CD8-positive, alpha-beta memory T cell (primary cell): ENCODE measurements at places on chromosomes 6 and 20.
A peak's percentile ranks its signal among the peaks of the same experiment; 100 is the strongest.

- peak; percentile 54 for DNase-seq
Observed at GRCh38 chr6:34237722-34238584, 1.3 kb downstream of the HMGA1 start.

GRCh38 chr6:11575408-11576033 is 38.0 kb downstream of the TMEM170B start:
- peak; percentile 20 for DNase-seq

GRCh38 chr6:131107151-131107550 is 28.1 kb upstream of the AKAP7 start:
- DNase-seq, result no peak

DNA sequence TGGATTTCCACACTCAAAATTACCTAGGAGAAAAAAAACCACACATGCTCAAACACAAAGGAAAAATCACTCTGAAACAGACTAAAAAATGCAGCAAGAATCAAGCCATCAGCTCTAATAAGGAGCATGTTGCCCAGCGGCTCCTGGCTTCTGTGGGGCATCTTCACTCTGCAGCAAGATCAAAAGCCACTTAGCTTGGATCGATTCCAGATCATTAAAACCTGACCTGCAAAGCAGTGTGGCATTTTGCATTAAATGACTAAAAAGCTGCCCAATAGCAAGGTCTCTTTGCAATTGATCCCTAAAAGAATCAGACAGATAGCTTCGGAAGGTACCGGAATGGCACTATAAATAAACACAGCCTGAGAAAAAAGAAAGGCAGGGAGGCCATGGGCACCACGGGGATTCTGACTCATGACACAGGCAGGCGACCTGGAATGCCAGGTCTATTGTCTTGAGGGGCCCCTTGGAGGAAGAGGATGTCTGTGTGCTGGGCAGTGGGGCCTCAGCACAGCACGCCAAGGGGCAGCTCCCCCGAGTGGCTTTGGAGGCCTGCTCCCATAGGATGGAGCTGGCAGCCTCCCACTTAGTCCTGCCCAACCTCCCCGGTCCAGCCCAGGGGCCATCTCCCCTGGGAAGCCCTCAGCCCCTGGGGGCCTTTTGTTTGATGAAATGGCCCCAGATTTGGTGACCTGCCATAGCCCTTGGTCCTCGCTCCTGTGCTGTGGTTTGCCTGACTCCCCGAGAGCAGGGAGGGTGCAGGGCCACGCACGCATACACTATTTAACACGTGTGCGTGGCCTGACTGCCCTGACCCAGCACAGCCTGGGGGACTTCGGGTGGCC is 7.6 kb downstream of the LEMD2 start:
- no peak for DNase-seq

DNA sequence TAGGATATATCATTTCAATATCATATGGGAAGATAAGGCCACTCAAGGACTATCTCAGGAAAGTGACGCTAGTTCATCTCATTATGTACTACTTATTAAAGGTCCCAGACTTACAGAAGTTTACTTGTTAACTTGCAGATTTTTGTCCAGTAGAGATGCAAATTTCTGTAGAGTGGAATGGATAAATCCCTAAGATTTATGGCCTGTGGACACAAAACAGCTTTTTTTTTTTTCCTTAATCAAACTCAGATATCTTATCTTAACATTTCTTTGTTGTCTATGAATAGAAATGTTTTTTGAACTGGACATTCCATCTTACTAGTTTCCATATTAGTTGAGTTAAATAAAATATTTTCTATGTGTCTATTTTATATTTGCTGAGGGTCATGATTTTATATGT is 110.5 kb upstream of the MAP7 start:
- no peak for DNase-seq

- DNase-seq, result no peak
Observed at GRCh38 chr6:150325066-150325772, 43.6 kb upstream of the IYD start.

DNA sequence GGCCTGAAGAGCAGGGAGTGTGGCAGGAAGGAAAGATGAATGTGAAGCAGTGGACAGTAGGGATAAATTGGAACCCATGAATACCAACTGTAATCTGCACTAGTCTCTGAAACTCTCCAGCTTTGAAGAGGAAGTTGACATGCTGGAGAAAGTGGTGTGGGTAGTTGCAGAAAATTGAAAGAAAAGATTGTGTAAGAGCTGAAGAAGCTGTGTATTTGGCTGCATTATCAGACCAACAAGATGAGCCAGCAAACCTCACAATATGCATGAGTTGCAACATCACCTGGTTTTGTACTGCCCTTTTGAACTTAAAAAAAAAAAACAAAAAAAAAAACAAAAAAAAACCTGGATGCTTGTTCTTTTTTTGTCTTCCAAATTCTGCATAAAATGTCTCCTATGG is 921.9 kb upstream of the EYS start:
- DNase-seq, result no peak

DNA sequence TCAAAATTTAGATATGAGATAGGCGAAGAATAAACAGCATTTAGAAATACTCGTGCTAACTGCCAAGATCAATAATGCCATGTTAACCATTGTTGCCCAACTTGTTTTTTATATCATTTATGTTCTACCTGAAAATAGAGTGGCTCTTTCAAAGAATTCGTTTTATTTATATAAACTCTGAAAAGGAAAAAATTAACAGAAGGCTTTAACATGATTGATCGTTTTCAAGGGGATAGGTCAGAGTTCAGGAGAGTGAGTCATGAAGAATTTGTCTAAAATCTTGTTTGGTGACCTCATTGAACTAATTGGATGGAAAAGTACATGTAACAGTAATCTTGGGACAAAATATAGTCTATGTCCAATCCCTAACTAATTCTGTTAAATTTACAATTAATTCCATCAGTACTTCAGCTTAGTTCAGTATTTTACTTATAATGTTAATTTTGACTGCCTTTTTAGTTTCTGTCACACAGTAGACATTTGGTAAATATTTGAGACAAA is 11.1 kb upstream of the ELOVL2 start:
- DNase-seq, result no peak

GRCh38 chr6:146905181-146905704 is 299.0 kb upstream of the STXBP5 start:
- DNase-seq, result no peak

- no peak for DNase-seq
Observed at GRCh38 chr6:81772741-81773140, 20.3 kb upstream of the TENT5A start.

GRCh38 chr6:43628393-43629103 is 516 bp downstream of the GTPBP2 start:
- peak; percentile 48 for DNase-seq

DNA sequence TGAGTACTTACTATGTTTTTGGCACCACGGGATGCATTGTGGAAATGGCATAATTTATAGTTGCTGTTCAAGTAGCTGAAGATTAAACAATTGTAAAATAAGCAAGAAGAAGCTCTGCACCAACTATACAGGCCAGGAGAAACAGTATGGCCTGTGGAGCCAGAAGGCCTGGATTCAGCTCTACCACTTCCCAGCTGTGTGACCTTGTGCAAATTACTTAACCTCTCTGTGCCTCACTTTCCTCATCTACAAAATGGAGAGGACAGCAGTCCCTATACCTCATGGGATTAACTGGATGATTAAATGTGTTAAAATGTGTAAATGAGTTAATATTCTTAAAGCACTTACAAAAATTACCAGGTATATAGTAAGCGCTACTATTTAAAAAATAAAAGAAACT is 49.1 kb downstream of the CNKSR3 start:
- no peak for DNase-seq

DNA sequence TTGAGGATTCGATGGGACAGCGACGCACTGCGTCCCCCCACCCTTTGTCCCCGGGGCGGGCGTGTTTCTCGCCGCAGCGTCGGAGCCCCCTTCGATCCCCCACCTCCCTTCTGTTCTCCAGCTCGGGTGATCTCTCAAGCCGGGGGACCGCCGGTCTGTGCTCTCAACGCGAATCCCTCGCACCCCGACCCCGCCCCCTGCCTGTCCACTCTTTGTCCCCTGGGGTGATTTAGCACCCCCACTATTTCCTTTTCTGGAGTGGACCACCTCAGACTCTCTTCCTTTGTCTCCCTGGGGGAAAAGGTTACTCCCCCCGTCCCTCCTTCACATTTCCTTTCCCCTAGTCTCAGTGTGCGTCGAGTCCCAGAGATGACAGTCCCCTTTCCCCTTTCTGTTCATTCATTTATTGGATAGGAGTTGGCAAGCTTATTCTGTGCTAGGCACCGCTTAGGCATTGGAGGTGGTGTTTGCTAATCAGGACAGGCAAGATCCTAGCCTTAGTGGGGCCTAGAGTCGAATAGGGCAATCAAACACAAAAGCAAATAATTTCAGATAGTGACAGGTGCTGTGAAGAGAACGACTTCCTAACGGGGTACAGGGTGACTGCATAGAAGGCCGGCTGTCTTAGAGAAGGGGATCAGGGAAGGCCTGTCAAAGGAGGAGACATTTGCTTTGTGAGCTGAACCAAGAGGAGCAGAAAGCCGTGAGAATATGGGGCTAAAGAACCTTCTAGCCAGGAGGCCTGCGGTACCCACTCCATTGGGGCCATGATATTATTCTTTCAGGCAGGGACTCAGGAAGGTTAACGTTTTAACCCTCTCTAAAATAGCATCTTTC is 741 bp downstream of the PTPN1 start:
- no peak for DNase-seq

GRCh38 chr20:63134201-63134612 is 81.7 kb downstream of the YTHDF1 start:
- peak; percentile 47 for DNase-seq

DNA sequence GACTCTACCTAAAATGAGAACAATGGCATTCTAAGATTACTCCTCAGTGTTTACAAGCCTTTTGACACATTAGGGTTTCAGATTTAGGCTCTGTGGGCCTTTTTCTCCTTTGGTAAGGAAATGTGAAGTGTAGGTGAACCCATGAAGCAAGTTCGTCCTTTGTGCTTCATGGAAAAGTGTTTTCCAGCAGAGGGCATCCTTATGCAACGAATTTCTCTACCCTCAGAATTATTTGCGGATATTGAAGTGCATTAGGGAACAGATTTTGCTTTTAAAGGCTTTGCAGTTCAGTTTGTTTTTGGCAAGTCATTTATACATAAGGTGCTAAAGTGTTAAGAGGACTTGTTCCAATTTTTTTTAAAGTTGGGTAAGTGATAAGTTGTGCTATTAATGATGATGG is 55.7 kb upstream of the FERMT1 start:
- DNase-seq, result no peak

- no peak for DNase-seq
Observed at GRCh38 chr20:34873583-34874093, 982 bp upstream of the GGT7 start.

- no peak for DNase-seq
Observed at GRCh38 chr20:14406495-14406894, 69.1 kb upstream of the FLRT3 start.

GRCh38 chr6:134593442-134593841 is 275.5 kb upstream of the SGK1 start:
- DNase-seq, result no peak

GRCh38 chr6:7292596-7293255 is 20.3 kb downstream of the SSR1 start:
- DNase-seq, result no peak

DNA sequence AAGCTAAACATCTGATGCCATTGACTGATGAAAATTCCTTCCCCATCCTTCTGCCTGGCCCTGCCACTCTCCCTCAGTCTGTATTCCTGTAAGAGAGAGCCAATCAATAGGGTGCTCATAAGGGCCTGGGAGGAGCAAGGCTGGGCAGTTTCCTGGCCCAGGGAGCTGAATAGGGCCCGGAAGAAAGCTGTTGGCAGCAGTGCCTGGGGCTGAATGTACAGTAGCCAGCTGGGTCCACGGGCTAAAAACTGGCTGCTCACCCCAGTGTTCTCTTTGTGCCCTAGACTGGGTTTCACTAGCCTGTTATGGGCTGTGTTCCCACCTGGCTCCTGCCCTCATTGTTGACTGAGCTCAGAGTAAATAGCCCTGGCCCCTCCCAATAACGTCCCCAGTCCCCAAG is 1.7 kb upstream of the WFDC2 start:
- DNase-seq, result no peak

- DNase-seq, result no peak
Observed at GRCh38 chr6:747028-747427, 54.1 kb upstream of the EXOC2 start.

DNA sequence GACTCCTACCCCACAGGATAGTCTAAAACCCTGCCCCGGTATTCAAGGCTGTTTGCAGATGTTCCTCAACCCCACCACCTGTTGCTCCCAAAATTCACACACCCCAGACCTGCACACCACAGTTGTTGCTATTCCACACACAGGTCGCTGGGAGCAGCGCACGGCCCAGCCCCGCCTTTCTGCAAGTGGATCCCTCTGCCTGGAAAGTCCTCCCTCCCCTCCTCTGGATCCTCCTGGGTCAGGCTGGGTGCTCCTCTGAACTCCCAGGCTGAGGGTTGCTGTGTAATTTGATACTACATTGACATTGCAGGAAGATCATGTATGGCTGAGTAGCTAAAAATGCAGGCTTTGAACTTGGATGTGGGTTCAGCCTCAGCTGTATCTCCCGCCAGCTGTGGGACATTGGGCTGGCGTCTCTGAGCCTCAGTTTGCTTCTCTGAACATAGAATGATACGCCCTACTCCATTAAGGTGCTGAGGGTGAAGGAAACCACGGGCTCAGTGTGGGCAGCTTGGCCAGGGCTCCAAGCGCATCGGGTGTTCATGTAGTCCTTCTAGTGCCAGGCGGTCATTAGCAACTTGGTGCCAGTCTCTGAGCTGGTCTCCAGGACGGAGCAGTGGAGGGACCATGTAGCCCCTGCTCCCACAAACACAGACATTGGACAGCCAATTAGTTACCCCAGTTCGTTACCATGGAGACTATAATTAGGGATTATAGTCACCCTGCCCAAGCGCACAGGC is 13.9 kb upstream of the CCN5 start:
- DNase-seq, result no peak

GRCh38 chr6:29961966-29962365 is 19.6 kb downstream of the HLA-A start:
- DNase-seq, result no peak

DNA sequence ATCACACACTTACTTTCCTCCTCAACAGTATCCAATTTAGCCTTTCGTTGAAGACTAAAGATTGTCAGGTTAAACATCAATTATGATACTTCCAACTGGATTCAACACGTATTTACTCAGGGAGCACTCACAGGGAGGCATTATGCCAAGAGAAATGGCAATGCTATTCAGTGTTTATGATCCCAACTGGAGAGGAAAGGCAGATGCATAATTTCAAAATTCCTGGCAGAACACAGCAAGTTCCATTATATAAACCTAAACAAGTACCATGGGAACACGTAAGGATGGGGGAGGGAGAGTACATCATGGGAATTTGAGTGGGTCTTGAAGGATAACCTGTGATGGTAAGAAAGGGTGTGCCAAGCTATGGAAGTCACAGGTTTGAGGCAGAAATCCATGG is 112.7 kb downstream of the ISM1 start:
- DNase-seq, result no peak

GRCh38 chr6:10323018-10323417 is 91.9 kb downstream of the TFAP2A start:
- no peak for DNase-seq

DNA sequence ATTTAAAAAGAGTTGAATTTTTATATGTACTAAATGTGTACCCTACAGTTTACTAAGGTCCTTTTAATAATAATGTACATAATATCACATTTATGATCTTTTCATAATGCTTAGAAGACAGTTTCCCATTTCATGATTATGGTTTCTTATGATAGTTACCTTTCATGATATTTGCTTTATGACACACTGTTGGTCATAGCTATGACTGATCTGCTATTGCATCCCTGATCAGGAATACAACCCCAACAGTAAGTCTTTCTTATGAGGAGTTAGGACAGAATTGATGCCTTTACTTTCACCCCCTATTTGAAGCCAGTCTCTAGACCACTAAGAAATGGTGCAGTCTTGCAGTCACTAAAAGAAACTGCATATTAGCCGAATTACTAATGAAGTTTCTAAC is 31.0 kb downstream of the LCA5 start:
- DNase-seq, result no peak

GRCh38 chr6:24744911-24745310 is 26.0 kb upstream of the C6orf62 start:
- DNase-seq, result no peak
